NCI-H446 treated with DMSO at 0.1 percent for 48 hours (cell line): ENCODE measurements at places on chromosomes 12 and 14.

DNA sequence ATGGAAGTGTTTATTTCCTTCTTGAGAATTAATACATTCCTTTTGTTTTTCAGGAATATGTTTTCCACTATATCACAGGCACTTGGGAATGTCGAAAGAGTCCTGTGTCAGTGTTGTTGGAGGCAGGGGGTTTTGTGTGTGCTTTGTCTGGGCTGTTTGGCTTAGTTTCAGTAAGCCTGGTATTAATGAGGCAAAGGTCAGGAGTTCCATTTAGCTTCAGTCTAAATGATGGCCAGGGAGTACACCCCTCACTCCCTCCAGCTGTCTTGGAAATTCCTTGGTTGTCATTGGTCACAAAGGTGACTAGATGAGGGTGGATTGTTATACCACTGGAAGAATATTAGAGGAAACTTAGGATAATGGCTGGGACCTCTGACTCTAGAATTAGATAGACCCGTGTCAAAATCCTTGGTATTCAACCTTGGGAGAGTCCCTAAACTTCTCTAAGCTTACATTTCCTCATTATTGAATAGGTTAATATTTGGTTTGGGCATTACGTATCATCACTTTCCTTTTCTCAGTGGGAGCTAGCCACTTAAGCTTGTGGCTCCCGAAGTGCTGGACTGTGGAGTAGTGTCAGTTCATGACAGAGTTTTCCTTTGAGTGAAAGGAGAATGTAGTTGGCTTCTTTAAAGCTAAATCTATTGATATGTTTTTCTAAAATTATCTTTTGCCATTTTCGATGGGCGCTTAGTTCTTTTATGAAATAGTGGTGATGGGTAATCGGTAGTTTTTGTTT lies 5.2 kb downstream of the FRS2 start:
- DNase-seq, result no peak

GRCh38 chr12:132160016-132160415 lies 15.8 kb downstream of the NOC4L start:
- DNase-seq, result no peak

DNA sequence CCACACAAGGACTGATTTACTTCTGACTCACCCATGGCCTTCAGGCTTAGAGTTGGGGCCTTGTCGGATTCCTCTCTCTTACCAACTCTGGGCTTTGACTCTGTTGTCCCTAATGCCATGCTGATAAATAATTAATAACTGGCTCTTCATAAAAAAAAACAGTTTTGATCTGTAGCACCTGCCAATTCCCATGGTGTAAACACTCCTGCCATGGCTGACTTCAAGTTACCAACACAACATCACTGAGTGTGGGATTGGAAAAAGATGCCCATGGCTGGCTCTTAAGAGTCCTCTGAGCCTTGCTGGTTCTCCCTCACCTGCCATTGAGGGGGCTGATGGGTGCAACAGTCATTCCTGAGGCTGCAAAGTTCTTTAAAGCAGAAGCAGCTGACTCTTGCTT lies 104.8 kb downstream of the KIF26A start:
- no peak for DNase-seq

- DNase-seq, result no peak
These were observed 186.6 kb upstream of the EEA1 start for GRCh38 chr12:93115646-93116045.

GRCh38 chr12:124162151-124163110 lies 132.5 kb upstream of the RFLNA start:
- DNase-seq, result no peak

GRCh38 chr14:37480446-37481290 lies 114.4 kb downstream of the FOXA1 start:
- no peak for DNase-seq

DNA sequence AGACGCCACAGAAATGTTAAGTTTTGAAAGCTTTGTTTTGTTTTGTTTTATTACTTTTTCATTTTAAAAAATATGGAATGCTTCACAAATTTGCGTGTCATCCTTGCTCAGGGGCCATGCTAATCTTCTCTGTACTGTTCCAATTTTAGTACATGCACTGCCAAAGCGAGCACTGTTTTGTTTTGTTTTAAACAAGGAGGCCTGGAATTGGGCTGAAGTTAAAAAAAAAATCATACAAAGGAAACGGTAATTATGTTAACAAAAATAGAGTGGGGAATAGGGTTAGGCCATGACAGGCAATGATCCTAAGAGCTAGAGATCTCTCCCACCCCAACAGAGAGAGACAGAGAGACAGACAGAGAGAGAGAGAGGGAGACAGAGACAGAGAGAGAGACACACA lies 57.0 kb downstream of the ZFP36L1 start:
- no peak for DNase-seq

DNA sequence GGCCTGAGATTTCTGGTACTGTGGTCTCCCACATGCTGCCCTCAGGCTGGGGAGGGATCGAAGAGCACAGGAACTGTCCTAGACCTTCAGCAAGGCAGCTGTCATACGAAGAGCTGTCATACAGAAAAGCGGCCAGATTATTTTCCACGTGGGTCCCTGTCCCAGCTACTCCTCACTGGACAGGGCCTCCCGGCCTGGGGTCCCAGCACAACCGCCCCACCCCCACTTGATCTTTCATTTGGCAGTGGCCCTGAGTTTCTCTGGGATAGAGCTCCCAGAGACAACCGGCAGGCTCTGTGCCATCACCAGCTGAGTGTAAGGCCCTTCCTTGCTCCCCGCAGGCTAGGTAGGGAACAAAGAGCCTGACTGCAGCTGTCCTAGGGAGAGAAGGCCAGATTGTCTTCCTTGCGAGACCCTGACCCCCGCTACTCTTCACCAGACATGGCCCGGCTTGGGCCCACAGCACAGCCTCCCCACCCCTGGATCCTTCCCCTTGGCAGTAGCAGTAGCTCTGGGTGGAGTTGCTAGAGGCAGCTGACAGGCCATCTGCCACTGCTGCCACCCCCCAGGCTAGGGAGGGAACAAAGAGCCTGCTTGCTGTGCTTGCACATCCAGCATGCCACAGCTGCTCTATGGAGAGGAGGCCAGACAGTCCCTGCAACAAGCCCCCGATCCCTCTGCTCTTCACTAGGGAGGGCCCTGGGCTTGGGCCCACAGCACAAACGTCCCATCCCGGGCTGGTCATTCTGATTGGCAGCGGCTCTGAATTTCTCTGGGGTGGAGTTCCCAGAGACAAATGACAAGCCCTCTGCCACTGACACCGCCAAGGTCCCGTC lies 3.1 kb upstream of the OR4N2 start:
- peak; percentile 53 for DNase-seq

DNA sequence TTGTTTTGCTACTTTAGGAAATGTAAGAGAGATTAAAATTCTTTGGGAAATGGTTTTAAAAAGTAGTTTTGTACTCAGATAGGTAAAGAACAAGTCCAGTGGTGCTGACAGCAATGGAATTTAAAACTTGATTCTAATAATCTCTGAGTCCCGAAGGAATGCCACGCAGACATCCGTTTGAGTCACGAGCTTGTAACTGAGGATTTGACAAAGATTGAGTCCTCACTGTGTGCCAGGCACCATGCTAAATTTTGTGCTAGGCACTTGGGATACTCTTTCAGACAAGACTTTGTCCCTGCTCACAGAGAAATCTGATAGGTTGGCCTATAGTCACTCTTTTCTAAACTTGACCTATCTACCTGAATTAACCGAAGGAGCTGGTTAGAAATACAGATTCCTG lies 12.7 kb downstream of the FLRT2 start:
- no peak for DNase-seq
